ENCODE measurements at places on chromosomes 7 and 10.

DNA sequence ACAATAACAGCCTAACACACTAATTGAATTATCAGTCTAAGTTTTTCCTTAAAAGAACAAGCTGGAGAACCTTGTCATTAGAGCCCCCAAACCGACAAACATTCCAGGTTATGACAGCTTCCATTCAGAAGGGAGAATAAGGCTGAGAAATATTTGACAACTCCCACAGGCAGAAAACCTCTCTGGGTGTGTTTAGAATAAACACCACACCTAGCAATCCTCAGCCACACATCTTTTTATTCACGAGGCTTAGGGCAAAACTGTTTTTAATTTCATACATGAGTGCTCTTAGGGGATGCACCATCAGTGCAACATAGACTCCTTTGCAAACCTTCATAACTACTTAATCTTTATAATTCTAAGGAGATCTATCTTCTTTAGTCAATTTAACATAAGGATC lies 24.2 kb downstream of the STN1 start:
- DNase-seq: no peak

GRCh38 chr7:100583132-100584053 lies 2.5 kb downstream of the LRCH4 start:
- DNase-seq: peak; percentile 82

DNA sequence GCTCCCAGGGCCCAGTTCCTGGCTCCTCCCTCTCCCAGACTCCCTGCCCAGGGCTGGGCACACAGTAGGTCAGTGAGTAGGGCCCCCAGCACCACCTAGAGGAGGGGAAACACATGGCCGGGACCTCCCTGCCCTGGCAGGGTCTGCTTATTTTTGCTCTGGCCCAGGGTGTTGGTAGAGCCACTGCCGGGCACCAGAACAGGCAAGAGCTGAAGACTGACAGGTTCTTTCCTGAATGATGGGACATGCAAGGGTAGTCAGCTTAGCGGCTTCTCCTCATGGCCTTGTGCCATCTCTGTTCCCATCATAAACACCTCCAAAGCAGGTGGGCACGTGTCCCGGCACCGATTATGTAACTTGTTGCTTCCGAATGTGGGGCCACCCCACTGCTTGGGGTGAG lies 86.5 kb downstream of the NEURL1 start:
- no peak for DNase-seq

DNA sequence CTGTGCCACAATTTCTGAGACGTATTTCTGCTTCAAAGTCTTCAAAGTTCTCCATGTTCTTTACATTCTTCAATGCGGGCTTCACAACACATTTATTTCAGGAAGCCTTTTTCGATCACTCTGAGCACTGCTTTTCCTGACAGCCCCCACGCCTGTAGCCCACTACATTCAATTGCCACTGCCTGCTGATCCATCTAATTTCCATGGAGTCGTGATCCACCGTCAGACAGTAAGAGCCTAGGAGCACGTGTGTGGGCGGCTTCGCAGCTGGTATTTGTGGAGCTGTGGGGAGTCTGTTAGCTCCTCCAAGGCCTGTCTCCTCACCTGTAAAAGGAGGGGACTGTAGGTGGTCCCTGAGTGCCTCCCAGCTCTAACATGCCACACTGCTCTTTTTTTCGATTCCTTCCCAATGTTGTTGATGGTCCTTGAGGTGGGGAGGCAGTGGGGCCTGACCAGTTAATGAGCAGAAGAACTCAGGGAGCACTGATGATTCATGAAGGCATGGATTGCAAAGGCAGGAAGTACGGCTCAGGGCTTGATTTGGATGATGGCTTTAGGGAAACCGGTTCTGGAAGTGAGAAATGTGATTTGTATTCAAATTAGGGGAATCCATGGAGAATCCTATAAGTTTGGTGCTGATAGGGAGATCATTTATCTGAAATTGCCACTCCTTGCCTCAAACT lies 401.1 kb upstream of the PODXL start:
- no peak for DNase-seq

GRCh38 chr7:148026713-148027112 lies 563.9 kb upstream of the C7orf33 start:
- no peak for DNase-seq

DNA sequence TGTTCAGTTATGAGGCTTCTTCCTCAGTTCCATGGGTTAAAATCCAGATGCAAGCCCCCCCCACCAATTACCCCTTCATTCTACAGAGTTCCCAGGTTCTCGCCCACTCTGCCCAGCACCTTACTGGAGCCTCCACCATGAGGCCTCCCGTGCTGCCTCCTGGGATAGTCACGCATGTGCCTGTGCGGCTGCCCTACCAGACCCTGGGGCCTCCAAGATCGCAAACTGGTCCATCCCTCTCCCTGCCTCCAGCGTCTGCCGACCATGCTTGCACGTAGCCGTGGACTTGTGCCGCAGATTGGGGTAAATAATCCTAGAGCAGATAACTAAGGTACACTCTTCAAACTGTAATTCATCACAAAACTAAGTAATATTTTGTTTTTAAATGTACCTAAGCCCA lies 611.2 kb downstream of the PTPRN2 start:
- no peak for DNase-seq

- DNase-seq: no peak
These were observed 418.9 kb downstream of the MDFIC start for GRCh38 chr7:115340828-115341227.

GRCh38 chr10:90988802-90989201 lies 67.9 kb upstream of the ANKRD1 start:
- DNase-seq: no peak

DNA sequence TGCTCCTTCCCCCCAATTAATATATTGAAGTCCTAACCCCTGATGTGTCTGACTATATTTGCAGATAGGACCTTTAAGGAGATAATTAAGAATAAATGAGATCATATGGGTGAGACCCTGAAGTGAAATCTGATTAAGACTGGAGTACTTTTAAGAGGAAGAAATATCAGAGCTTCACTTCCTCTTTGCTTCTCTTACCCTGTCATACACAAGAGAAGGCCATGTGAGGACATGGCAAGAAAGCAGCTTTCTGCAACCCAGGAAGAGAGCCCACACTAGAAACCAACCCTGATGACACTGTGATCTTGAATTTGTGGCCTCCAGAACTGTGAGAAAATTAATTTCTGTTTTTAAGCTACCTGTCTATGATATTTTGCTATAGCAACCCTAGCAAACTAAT lies 44.2 kb downstream of the JMJD1C start:
- no peak for DNase-seq

DNA sequence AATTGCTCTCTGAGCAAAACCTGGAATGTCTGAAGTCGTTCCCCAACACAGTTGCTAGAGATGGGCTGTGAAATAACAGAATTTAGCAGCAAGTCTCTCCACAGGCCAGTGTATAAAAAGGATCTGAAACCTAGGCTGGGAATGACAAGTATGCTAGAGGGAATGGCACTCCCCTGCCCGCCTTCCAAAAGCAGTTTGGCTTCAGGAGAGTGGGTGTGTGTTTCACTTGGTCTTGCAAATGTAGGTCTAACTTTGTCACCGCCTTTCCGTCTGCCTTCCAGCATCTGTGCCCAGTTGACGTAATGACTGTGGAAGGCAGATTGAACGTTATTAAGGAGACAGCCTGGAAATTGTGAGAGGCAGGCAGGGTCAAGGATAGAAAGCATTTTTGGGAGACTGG lies 18.0 kb upstream of the MTURN start:
- DNase-seq: no peak

- DNase-seq: no peak
These were observed 1382.0 kb upstream of the CELF2 start for GRCh38 chr10:9635691-9636090.

DNA sequence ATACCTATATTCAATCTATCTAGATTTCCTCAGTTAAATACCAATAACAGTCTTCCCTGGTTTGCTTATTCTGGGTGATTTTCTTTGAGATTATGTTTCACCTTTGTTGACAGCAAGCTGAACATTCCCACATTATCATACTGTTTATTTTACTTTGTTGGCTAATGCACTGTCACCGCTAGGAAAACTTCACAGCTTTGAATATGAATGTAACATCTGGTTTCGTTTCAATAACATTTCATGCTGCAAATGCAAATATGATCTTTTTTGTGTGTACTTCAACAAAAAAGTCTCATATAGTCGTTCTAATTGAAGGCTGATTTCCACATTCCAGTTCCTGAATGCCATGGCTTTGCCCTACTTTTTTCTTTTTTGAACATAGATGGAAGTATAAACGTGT lies 946.3 kb upstream of the GHITM start:
- DNase-seq: no peak

- no peak for DNase-seq
These were observed 117.6 kb upstream of the NFE2L3 start for GRCh38 chr7:26034391-26034790.

- DNase-seq: no peak
These were observed 33.3 kb upstream of the MNX1 start for GRCh38 chr7:157043745-157044144.

- no peak for DNase-seq
These were observed 18.0 kb downstream of the STX1A start for GRCh38 chr7:73701357-73701995.

DNA sequence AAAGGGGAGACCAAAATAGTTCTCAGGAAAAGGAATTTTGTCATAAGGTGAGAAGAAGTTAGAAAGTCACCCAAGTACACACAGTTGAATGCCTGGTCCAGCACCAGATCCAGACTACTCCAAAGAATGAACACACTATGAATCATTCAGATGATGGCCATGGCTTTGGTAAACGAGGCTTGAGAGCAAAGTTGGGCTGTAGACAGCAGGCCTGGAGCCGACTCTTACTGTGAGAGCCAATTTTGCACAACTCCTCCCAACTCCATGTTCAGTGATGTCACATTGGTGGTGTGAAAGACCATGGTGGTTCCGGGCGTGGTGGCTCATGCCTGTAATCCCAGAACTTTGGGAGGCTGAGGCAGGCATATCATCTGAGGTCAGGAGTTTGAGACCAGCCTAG lies 131.6 kb downstream of the PKD1L1 start:
- DNase-seq: no peak

DNA sequence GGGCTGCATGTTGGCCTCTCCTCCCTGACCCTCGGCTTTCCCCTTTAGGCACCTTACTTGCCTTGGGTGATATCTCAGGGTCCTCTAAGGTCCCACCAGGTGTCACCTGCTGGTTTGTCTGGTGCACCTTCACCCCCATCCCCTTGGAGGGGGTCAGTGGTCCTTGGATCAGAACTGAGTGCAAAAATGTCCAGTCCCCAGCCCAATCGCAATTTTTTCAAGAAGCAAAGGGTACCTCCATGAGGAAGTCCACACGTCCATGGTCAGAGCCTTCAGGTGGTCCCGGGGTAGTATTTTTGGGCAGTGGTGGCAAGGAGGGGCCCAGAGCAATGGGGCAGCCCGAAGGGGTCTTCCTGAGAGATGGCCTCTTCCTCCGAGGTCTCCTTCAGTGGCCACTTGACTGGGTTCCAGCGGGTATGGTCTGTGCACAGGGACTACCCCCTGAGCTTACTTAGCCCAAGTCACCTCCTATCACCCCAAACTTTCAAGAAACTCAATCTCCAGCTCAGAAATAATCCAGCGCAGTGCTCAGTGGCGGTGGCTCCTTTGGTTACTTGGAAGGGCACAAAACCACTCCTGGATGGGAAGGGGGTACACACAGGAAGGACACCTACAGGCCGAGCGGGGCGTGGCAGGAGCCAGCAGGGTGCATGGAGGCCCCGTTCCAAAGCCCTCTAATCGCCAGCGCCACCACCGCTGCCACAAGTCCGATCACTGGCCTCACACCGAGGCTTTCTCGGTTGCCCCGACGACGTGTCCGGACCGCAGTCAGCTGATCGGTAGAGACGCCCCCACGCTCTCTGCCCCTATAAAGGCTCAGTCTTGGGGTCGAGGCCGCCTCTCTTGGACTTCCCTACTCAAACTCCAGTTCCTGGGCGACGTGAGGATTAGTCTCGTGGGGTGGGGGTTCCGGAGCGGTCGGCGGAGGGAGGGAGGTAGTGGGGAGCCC lies 4.5 kb downstream of the SAP25 start:
- DNase-seq: peak; percentile 71

- DNase-seq: no peak
These were observed 114.4 kb downstream of the NPSR1 start for GRCh38 chr7:34772296-34772938.

DNA sequence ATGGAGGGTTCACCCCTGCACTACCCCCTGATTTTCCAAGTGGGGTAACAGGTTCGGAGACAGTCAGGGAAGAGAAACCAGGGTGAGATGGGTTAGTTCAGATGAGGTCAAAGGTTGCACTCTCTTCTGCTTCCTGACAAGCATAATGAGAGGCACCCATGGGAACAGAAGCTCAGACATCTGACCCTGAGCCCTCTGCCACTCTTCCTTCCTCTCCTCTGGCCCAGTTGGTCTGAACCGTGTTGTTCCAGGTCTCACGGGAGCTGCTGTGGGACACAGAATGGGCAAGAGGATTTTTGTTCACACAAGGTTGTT lies 38.4 kb downstream of the DNAJB12 start:
- no peak for DNase-seq

DNA sequence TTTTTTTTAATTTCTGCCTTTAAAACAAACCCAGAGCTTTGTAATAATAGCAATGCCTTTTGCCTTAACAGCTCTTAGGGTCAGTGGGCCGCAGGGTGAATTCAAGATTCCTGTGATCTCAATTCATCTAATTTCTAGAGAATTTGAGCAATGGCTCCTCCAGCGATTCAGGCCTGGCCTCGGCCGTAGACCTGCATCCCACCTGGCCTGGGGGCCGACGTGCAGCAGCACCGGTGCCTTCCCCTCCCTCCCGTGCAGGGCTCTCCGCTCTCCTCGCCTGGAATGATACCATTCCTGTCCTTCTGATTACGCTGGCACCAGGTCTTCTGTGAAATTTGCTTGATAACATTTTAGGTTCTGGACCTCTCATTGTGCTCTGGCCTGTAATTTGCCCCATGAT lies 172.5 kb downstream of the ADARB2 start:
- DNase-seq: no peak

GRCh38 chr7:11343818-11344413 lies 370.2 kb downstream of the PHF14 start:
- no peak for DNase-seq

- DNase-seq: no peak
These were observed 33.5 kb upstream of the CADPS2 start for GRCh38 chr7:122919643-122920181.

DNA sequence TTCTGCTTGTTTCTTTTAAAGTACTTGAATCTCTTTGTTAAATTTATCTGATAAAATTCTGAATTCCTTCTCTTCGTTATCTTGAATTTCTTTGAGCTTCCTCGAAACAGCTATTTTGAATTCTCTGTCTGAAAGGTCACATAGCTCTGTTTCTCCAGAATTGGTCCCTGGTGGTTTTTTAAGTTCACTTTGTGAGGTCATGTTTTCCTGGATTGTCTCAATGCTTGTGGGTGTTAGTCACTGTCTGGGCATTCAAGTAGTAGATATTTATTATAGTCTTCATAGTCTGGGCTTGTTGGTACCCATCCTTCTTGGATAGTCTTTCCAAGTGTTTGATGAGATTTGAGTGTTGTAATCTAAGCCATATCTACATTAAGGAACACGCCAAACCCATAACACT lies 1060.6 kb downstream of the LRMDA start:
- no peak for DNase-seq
